ENCODE measurements at places on chromosomes 3 and 15.

- DNase-seq = no peak
Measured at GRCh38 chr3:37291275-37291700, 116.9 kb upstream of the LRRFIP2 start.

DNA sequence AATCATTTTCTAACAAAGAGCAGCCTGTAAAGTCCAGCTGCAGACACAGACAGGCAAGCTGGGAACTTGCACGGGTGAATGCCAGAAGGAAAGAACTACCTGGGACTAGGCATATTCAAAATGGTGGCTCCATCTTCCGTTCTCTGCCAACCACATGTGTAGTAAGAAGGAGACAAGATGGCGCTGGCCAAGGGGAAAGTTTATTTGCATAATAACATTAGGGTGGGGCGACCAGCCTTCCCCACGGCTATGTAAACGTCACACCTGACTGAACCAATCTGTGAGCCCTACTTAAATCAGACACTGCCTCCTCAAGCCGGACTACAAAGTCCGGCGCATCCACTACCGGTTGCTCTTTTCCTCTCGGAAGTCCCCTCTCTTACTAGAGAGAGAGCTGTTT, 130.8 kb downstream of the SNRK start:
- DNase-seq = no peak

DNA sequence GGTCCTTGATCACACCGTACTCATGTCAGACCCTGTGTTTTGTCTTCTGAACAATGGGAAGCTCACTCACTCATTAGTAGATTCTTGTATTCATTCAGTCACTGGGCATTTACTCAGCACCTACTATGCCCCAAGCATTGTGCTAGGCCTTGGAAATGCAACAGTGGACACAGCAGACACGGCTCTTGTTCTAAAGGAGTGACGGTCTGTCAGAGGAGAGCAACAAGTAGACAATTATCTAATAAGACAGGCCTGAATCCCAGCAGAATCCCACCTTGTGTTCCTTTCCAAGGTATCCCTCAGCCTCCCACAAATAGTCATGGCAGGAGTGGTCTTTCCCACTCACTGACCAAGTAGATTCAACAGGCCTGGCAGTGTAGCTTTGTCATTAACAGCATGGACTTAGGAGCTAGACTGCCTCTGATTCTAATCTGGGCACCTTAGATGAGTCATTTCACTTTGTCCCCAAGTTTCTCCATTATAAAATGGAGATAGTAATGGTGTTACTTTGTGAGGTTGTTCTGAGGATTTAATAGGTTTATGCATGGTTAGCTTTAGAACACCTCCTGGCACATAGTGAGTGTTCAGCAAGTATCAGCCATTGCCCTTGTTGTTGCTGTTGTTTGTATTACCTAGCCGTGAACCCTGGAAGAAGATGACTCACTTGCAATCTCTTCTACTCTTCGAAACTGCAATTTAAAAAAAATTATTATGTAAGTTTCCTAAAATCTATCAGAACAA, 69.1 kb downstream of the SSUH2 start:
- DNase-seq = no peak

DNA sequence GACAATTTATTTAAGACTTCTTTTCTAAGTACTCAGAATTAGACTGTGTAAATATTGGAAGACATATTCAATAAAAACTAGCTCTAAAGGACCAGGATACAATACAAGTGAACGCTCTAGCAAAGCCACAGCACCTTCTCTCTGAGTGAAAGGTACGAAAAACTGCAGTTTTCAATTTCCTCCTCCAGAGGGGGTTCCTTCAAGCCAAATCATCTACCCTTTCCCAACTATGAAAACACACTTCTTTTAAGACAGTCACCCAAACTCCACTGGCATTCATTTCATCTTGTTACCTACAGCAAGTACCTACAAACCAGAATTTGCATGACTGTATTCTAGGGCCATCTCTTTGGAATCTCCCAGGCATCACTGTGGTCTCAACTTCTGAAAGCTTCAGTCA, 165.8 kb downstream of the ERC2 start:
- no peak for DNase-seq

- no peak for DNase-seq
Measured at GRCh38 chr15:33150971-33151370, 43.5 kb downstream of the FMN1 start.

DNA sequence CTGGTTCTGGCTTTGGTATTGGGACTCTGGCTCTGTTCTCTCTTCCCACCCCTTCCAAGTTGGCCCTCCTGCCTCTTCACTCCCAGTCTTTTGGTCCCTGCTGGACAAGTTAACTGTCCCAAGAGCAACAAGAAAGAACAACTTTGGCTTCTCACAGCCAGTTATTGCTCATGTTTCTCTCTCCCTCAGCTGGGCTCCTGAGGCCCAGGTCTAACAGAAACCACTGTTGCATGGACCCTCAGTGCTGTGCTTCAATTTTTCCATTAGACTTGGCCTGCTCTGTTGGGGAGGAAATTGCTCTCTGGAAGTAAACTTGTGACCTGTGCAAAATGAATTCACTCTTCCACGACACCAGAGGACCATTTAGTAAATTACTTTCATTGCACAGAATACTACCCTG, 64.5 kb downstream of the CHST2 start:
- no peak for DNase-seq

GRCh38 chr3:195101001-195101583, 169.9 kb downstream of the XXYLT1 start:
- DNase-seq = no peak

GRCh38 chr3:164222197-164222596, 856.1 kb downstream of the SI start:
- DNase-seq = no peak

GRCh38 chr3:69094467-69095205, 9.9 kb downstream of the ARL6IP5 start:
- no peak for DNase-seq

GRCh38 chr15:58702233-58702632, 47.3 kb downstream of the ADAM10 start:
- no peak for DNase-seq

DNA sequence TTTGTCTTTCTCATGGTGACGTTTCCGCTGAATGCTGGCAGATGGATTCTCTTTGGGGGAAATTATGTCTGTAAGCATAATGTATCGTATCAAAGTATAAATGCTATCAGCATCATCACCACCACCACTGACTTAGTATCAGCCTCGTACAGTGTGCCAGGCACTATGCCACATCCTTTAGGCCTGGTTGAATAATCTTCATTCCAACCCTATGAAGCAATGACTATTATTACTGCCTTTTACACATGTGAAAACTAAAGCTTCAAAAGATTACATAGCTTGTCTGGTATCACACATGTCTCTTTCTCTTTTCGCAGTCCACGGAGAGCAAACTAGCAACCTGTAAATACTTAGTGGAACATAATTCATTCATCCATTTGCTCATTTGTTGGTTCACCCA, 166.7 kb upstream of the PRICKLE2 start:
- no peak for DNase-seq

DNA sequence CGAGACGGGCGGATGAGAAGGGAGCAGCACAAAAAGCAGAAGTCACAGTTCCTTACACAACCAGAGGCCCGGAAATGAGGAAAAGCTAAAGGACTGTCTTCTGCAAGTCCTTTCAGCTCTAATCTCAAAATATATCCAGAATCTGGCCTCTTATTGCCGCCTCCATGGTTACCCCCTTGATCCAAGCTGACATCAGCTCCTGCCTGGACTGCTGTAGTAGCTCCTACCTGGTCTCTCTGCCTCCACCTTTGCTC, 324.0 kb upstream of the ROPN1 start:
- no peak for DNase-seq

- DNase-seq = no peak
Measured at GRCh38 chr15:57541271-57541670, 50.4 kb upstream of the MYZAP start.

GRCh38 chr3:103218146-103218545, 783.3 kb downstream of the ZPLD1 start:
- DNase-seq = no peak

- no peak for DNase-seq
Measured at GRCh38 chr3:170707899-170708298, 122.0 kb upstream of the SLC7A14 start.

DNA sequence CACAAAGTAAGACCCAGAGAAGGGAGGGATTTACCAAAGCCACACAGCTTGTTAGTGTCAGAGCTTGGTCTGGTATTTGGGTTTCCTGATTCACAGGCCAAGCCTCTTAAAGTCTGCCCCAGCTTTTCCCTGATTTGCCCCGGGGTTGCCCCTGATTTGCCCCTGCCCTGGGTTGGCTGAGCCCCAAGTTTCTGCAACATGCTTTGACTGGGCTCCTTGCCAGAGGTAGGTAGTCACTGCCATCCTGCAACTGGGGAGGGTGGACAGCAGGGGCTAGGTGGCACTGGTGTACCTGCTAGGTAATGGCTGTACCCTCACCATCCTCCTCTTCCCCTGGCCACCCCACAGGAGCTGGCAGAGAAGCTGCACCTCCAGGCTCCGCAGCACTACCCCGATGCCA, 2.5 kb downstream of the MPI start:
- no peak for DNase-seq

- no peak for DNase-seq
Measured at GRCh38 chr3:73550032-73550431, 74.7 kb downstream of the PDZRN3 start.

- no peak for DNase-seq
Measured at GRCh38 chr3:14146381-14147065, 21.7 kb downstream of the TMEM43 start.

- DNase-seq = no peak
Measured at GRCh38 chr15:51390966-51391422, 49.5 kb downstream of the GLDN start.

DNA sequence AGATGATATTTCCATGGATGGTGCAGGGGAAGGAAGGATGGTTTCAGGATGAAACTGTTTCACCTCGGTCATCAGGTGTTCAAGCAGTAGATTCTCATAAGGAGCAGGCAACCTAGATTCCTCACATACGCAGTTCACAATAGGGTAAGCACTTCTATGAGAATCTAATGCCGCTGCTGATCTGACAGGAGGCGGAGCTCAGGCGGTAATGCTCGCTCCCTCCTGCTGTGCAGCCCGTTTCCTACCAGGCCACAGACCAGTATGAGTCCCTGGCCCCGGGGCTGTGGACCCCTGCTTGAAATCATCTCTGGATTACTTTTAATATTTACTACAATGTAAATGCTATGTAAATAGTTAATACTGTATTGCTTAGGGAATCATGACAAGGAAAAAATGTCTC, 241.8 kb downstream of the ROBO2 start:
- DNase-seq = no peak

- DNase-seq = no peak
Measured at GRCh38 chr3:197367081-197367780, 68.8 kb upstream of the DLG1 start.

GRCh38 chr3:64824394-64824909, 136.7 kb upstream of the ADAMTS9 start:
- DNase-seq = no peak

DNA sequence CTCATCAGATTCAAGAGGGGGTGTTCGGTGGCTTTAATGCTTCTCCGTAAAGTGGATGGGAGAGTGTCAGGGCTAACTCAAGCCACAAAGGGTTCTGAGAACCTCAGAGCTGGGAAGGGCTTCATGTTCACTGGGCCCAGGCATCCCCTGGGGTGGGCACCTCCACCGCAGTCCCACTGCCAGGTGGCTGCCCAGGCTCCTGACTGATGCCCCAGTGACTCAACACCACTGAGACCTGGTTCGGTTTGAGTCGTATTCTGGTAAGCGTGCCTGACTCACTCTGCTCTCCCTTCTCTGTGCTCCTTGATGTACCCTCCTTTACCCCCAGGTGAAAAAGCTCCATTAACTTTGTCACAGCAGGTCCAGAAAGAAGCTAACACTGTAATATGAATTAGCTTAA, 304.6 kb downstream of the RPLP1 start:
- DNase-seq = peak; percentile 26

- DNase-seq = no peak
Measured at GRCh38 chr3:58528629-58529028, 8.4 kb downstream of the ACOX2 start.

GRCh38 chr3:68666429-68667136, 265.8 kb downstream of the TAFA4 start:
- no peak for DNase-seq

GRCh38 chr3:43096761-43097160, 9.1 kb downstream of the POMGNT2 start:
- DNase-seq = no peak

- DNase-seq = peak; percentile 66
Measured at GRCh38 chr3:71064956-71065763, 518.4 kb downstream of the FOXP1 start.

- no peak for DNase-seq
Measured at GRCh38 chr15:62993066-62993465, 49.5 kb upstream of the TPM1 start.

DNA sequence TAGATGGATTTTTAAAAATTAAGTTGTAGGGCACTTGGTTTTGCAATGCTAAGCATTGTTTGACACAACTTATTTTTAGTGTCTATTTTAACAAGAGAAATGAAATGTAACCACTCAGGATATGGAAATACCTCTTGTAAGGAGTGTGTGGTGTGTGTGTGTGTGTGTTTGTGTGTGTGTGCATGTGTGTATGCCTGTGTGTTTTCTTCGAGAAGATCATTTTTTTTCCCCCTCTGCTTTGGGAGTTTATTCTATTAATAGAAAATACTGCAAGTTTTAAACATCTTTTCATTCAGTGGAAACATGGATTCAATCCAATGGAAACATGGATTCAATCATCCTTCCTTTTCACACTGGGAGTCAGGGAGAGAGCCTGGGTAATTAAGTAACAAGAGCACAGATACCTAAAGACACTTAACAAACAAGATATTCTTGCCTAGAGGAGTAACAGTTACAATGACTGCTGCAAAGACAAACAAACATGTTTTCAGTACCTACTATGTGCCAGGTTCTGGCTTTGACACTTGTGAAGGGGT, 567.2 kb upstream of the TBL1XR1 start:
- no peak for DNase-seq

DNA sequence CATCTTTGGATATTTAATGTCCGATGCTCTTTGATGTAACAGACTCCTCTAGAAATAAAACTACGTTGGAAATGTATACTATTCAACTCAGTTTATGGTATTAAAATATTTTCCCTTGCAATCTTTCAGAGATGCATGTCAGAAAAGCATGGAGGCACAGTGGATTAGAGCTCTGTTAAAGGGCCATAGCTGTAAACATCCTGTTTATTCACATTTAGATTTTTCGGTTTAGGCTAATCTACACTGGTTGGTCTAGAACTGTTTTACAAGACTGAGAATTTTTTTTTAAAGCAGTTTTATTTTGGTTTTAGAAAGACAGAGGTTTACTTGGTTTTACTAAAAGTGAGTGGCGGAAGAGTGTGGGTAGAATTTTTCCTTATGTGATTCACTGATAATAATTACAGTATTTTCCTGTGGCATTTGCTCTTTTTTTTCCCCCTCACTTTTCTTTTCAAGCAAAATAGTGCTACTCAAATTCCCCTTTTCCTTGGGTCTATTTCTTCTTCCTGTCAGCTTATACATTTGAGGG, 132.1 kb downstream of the IL1RAP start:
- DNase-seq = no peak

- no peak for DNase-seq
Measured at GRCh38 chr15:70077188-70078147, 20.2 kb downstream of the TLE3 start.

DNA sequence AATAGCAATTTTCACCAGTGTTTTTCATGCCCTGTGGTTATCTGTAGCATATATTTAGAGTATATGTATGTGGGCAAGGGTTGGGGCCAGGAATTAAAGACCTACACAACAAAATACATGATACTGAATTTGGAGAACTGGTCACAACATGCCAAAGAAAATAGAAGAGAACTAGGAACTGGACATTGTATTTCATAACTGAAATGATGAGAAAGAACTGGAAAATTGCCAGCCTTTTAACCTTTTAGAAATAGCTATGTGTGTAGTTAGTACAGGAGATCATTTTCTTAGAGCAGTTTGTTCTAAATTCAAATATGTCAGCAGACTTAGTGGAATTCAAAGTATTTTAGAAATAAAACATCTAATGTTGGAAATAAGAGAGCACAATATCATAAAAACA, 227.1 kb upstream of the CGNL1 start:
- no peak for DNase-seq

Measured in CD4-positive, alpha-beta T cell (primary cell).